ENCODE measurements at places on chromosomes 11 and 22. TPM values are rescaled to one million over a fixed set of nuclear protein-coding genes. Genes with fewer than 3 reads are reported as not detected.

- no peaks in the 10 kb centered on the region for H3K27me3 ChIP-seq
- no peak overlapping the region for H3K27ac ChIP-seq
- H3K4me1 ChIP-seq, result no peaks in the 10 kb centered on the region
- no peak overlapping the region for H3K4me3 ChIP-seq
- no peaks in the 10 kb centered on the region for H3K36me3 ChIP-seq
These were observed 1089.1 kb downstream of the TBC1D22A start for GRCh38 chr22:47851586-47851985.

SMC1B gene
- polyA plus RNA-seq, result not detected

TRIM48 gene
- not detected for polyA plus RNA-seq

DNA sequence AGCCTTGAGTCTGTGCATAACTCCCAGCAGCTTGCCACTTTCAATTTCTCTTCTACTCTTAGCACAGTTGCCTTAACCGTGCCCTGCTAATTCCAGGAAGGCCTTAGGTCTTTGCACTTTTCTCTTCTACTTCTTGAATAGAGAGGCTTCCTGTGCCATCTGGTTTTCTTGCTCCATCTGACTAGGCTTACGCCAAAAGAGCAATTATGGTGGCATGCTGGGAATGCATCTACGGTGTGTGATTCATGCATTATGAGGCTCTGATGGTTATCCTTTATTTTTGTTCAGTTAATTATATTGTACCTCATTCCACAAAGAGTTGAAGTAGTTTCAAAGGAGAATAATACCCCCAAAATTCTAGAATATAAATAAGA is 29.4 kb downstream of the SIK2 start:
- H3K36me3 ChIP-seq, result no peaks in the 10 kb centered on the region
- no peaks in the 10 kb centered on the region for H3K27me3 ChIP-seq
- DNase-seq, result no peak
- no peak overlapping the region for H3K4me3 ChIP-seq
- H3K27ac ChIP-seq, result no peak overlapping the region

BEST1 gene
- 1.4 TPM for polyA plus RNA-seq

GRCh38 chr11:25876456-25876965 is 455.4 kb upstream of the ANO3 start:
- no peaks in the 10 kb centered on the region for H3K36me3 ChIP-seq
- no peaks in the 10 kb centered on the region for H3K27me3 ChIP-seq
- no peak overlapping the region for H3K4me3 ChIP-seq
- H3K27ac ChIP-seq, result no peak overlapping the region
- no peak for DNase-seq

PGGHG gene
- 11.7 TPM for polyA plus RNA-seq
